CD4-positive, alpha-beta T cell treated with Interleukin-17A for 1 hour (primary cell): ENCODE measurements at places on chromosomes 7 and 10.

- no peak for DNase-seq
These were observed 364.7 kb upstream of the POM121L12 start for GRCh38 chr7:52670608-52671225.

GRCh38 chr7:102072636-102073209 is 213.9 kb upstream of the SH2B2 start:
- DNase-seq, result no peak

GRCh38 chr7:101185258-101185839 is 5.3 kb upstream of the NAT16 start:
- no peak for DNase-seq

DNA sequence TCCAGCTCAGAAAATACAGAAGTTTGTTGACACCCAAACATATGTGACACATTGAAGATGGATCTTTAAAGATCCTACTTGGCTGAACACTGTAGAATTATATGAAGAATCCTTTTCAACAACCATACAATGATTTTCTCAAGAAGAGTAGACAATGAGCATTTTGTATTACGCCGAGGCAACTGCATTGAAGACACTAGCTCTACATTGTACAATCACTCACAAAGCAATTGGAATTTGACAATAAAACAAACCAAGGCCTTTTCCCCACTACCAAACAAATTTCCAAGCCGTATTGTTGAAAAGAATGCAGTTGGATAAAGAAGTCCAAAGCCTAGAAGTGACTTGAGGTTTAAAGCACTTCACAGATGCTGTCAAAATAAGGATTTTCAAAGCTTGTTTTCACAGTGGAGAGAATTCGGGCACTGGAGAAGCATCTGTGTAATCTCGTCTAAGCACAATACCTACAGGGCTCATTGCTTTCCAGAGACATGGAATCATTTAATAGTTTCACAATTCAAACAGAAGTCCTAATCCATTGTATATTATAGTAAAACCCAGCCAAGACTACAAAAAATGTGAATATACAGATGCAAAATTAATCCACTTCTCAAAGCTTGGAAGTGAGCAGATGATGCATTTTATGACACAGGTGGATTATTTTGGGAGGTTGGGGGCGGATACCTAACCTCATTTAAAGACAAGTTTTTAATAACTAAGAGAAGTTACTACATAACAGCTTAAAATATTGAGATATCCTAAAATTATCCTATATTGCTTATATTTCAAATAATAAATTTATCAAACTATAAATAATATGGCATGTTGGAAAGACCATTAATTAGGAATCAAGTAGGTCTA is 78.6 kb downstream of the SORCS1 start:
- no peak for DNase-seq

DNA sequence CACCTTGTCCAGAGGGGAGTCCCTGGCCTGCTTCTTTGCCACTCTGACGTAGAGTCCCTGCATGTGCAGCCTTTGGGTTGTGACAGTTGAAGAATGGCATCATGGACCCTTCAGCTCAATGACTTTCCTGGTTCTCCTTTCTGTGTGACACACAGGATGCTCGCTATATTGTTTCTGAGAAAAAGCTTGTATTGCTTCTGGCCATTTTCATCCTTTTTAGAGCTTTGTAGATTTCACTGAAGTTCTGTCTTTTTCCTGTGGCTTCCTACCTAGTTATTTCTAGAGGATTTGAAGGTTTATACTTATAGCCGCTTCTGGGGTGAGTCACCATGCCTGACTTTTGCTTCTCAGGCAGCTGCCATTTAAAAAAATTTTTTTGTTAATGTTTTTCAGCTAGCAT is 27.0 kb downstream of the SND1 start:
- no peak for DNase-seq

GRCh38 chr10:72035252-72035887 is 53.0 kb downstream of the SPOCK2 start:
- DNase-seq, result no peak

GRCh38 chr10:13820119-13820963 is 233.6 kb downstream of the PRPF18 start:
- peak; percentile 11 for DNase-seq

GRCh38 chr7:26454180-26454579 is 162.5 kb downstream of the SNX10 start:
- DNase-seq, result no peak

DNA sequence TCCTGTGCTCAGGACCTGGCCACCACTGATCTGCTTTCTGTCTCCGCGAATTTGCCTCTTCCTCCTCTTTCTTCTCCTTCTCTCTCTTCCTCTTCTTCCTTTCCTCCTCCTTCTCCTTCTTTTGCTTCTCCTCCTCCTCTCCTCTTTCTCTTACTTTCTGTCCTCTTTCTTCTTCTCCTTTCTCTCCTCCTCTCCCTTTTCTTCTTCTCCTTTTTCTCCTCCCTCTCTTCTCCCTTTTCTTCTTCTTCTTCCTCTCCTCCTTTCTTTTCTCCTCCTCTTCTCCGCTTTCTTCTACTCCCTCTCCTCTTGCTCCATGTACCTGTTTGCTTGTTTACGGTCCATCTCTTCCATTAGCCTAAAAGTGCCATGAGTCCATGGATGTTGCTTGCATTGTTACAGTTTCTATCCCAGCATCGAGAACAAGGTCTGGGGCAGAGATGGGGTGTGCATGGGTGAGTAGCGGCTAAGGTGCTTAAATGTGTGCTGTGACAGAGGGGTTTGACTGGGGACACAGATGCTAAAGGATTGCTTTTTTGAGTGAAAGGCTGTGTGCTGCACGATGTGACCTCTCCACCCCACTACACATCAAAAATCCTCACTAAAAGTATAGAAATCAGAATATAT is 7.7 kb downstream of the SH2D4B start:
- DNase-seq, result no peak

GRCh38 chr10:76082956-76083355 is 651.5 kb downstream of the LRMDA start:
- no peak for DNase-seq

DNA sequence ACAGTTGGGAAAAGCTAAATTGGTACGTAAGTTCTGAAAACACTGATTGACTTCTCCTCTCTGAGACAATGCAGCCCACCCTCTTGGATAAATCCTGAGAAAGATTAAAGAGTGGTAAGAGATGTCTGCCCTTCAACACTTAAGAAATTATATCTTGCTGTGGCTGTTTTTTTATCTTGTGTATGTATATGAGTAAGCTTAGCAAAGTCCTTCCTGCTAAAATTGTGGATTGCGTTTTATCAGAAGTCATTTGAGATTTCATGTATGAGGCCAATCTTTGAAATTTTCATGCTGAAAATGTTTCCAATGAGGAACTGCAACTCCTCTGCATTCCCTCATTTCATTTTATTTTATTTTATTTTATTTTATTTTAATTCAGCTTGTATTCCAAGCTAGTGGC is 106.2 kb upstream of the INHBA start:
- no peak for DNase-seq

- DNase-seq, result no peak
These were observed 69.4 kb downstream of the COL13A1 start for GRCh38 chr10:69871074-69871473.

GRCh38 chr7:111076205-111076604 is 14.7 kb upstream of the LRRN3 start:
- DNase-seq, result no peak

DNA sequence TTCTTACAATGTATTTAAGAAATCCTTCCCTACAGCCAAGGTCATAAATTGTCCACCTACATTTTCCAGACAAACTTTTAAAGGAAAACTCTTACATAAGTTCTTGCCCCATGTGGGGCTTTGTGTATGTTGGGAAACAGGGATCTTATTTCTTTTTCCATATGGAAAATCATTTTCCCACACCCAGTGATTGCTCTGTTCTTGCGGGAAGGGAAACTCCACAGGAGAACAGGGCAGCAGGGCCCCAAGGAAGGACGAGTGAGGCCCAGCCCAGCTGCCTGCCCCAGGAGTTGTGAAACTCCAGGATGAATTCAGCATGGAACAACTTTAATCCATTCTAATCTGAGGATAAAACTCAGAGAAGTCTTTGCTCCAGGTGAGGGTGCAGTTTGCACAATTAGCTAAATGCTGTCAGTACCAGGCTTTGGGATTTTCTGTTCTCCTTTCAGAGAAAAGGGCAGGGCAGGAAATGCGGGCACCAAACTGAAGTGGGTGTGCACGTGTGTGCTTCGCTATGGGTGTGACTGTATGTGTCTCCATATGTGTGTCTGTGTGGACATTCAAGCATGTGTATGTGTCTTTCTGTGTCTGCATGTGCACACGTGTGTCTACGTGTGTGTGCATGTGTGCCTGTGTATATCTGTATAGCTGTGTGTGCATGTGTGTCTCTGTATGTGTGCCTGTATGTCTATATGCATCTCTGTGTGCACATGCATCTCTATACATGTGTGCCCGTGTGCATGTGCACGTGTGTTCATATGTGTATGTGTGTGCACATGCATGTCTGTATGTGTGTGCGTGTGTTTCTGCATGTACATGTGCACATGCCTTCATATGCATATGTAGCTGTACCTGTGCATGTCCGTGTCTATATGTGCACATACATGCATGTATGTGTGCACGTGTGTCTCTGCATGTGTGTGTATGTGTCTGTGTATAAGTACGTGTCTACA is 102.0 kb upstream of the FAM20C start:
- DNase-seq, result no peak

GRCh38 chr7:30968747-30969603 is 5.2 kb downstream of the GHRHR start:
- no peak for DNase-seq

DNA sequence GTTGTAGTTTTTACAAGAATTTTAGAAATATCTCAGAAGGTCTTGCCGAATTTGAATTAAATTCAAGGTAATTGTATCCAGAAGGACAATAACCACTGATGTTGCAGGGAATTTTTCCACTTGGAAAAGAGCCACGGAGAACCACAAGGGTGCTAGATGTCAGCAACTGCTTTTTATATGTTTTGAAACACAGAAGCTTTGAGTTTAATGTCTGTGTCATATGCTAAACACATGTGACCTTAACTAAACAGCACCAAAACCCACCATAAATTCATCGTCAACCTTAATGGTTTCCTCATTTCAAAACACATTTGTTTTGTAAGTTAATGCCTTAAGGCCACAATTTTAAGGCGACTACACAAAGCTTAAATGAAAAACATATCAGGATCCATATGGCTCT is 106.9 kb downstream of the COL28A1 start:
- DNase-seq, result no peak

- no peak for DNase-seq
These were observed 22.0 kb upstream of the EEPD1 start for GRCh38 chr7:36131026-36131425.

- no peak for DNase-seq
These were observed 42.3 kb downstream of the SVOPL start for GRCh38 chr7:138658889-138659288.

DNA sequence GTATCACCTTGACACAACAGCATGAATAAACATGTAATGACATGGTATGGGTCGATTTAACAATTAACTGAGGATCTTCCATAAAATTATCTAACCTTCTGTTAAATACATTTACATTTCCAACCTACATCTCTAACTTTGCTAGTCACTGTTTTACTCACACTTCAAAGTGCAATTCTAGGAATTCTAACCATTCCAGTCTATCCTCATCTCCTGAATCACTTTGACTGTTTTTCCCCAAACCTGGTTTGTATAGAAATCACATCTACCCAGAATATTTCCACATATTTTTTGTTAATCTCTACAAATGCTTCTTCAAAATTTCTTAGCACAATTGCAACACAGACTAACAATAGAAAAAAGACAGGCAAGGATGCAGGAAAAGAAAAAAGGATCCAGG is 6.2 kb downstream of the ABI1 start:
- DNase-seq, result no peak

GRCh38 chr10:22305721-22306120 is 10.5 kb upstream of the COMMD3 start:
- DNase-seq, result no peak

DNA sequence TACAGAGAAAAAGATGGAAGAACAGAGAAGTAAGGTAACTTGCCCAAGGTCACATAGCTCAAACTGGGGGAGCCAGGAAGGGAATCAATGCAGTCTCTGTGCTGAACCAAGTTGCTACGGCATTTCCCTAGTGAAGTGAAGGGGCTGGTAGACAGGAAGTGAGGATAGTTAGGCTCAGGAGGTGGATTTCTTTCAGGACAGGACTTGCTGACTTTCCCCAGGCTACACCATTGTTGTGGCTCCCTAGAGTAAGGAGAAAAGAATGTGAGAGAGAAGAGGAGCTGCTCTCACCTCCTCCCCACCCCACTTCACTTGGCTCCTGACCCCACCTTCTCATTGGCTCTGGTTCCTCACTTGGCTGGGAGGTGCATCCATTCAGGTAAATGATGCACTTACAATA is 316.9 kb downstream of the INHBA start:
- no peak for DNase-seq

GRCh38 chr7:114047889-114048288 is 129.1 kb upstream of the PPP1R3A start:
- no peak for DNase-seq
